ENCODE measurements at places on chromosomes 2 and 18. TPM values are rescaled to one million over a fixed set of nuclear protein-coding genes. Genes with fewer than 3 reads are reported as not detected.

DNA sequence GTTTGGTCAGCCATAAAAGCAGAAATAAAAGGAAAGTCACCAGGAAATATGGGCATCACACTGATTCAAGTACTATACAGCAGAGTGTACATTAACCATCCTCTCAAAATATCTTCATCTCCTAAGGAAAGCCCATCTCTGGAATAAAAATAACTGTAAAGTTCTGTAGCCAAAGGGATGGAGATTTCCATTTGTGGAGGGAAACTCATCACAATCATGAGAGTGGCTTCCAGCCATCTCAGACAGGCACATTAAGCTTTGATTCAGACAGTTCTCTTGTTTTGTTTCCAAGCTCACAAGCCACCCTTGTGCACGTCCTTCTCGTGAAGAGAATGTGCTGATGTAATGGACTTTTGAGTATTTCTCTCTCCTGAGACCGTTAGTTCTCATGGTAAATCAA, 695.5 kb downstream of the LRRTM4 start:
- DNase-seq: no peak

- no peak for DNase-seq
Measured at GRCh38 chr2:123359636-123360035, 665.5 kb upstream of the CNTNAP5 start.

Gene REG3A
- not detected for total RNA-seq

GRCh38 chr2:107303964-107304363, 418.0 kb upstream of the ST6GAL2 start:
- peak; percentile 35 for DNase-seq

- no peak for DNase-seq
Measured at GRCh38 chr2:69764286-69765095, 22.6 kb downstream of the ANXA4 start.

Gene TLX2
- total RNA-seq: 4.2 TPM

Gene UNC80
- total RNA-seq: not detected

- DNase-seq: no peak
Measured at GRCh38 chr2:13030606-13031005, 313.9 kb downstream of the TRIB2 start.

GRCh38 chr2:183078163-183078463, 434 bp upstream of the DUSP19 start:
- DNase-seq: no peak

DNA sequence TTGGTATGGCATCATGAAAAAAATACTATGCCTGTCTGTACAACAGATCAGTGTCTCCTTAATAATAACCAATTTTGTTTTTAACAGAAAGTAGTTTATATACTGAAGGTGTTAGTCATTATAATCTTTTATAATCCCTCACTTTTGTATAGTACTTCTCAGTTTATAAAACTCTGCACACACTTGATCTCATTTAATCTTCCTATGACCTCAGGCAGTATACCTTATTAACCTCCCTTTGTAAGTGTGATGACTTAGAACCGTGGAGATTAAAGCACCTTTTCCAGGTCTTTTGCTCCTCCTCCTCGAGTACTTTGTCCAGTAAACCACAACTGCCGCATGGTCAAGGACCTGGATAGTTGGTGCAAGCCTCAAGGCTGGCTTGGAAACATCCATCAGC, 945.5 kb downstream of the EPHA4 start:
- DNase-seq: no peak

- DNase-seq: no peak
Measured at GRCh38 chr2:107338059-107338458, 452.1 kb upstream of the ST6GAL2 start.

GRCh38 chr2:26459991-26460612, 17.8 kb downstream of the OTOF start:
- no peak for DNase-seq

Gene MIB1
- total RNA-seq: 36.0 TPM

GRCh38 chr18:10239103-10239502, 215.3 kb upstream of the APCDD1 start:
- DNase-seq: peak; percentile 4

Gene SCYGR4
- total RNA-seq: not detected

Gene SLC16A14
- not detected for total RNA-seq

DNA sequence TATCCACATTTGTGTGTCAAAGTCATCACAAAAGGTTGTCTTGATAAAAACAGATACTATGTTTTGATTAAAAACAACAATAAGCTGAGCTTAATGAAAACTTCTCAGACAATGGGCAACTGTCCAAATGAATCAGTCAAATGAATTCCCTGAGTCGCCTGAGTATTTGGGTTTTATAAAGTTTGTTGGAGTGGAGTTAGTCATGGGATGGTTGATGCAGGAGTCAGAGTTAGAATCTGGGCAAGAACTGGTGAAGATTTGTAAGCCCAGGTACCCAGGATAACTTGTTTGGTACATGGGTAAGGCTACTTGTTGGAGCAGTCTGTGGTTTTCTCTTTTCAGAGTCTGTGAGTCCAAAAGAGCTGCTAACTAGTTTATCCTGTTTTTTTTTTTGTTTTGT, 34.4 kb upstream of the RAPGEF4 start:
- DNase-seq: peak; percentile 83

DNA sequence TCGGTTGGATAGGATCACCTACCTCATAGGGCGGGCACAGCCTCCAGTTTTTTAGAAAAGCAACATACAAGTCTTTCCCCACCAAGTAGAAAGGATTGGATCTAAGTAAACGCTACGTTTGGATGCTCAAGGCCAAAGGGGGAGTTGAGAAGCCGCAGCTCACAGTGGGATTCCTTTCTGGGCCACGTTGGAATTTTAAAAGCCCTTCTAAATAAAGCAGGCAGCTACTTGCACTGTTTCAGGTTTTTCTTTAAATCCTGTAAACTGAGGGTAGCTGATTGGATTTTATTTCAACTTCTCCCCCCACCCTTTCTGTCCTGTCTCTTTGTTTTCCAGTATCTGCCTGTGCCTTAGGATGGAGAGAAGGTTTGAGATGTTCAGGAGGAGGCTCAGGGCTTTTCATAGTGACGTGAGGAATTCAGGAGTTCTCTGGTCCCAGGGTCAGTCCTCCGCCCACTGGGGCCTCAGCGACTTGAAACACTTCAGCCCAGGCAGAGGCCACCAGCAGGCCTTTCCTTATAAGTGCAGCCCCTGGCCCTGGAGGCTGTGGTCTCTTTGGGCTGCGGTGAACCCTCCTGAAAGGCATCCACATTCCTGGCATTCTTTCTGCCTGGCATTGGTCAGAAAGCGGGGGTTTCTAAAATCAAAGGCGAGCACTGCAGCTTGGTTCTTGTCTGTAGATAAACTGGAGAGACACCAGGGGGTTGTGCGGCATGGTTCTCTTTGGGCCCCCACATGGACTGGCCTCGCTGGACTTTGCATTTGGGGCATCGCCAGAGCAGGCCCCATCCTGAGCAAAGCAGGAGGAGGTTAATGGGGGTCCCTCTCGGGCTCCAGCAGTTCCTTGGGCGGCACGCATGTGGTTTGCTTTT, 44.5 kb downstream of the SH3BP4 start:
- DNase-seq: peak; percentile 98

Gene VWA3B
- not detected for total RNA-seq

- no peak for DNase-seq
Measured at GRCh38 chr18:35153609-35154272, 87.1 kb upstream of the ZNF397 start.

GRCh38 chr2:128925631-128926030, 607.0 kb upstream of the HS6ST1 start:
- DNase-seq: no peak

GRCh38 chr2:88614497-88615157, 12.6 kb downstream of the EIF2AK3 start:
- no peak for DNase-seq

- DNase-seq: peak; percentile 51
Measured at GRCh38 chr2:41907771-41908207, 140.0 kb upstream of the PKDCC start.

Gene EML6
- 2.1 TPM for total RNA-seq

DNA sequence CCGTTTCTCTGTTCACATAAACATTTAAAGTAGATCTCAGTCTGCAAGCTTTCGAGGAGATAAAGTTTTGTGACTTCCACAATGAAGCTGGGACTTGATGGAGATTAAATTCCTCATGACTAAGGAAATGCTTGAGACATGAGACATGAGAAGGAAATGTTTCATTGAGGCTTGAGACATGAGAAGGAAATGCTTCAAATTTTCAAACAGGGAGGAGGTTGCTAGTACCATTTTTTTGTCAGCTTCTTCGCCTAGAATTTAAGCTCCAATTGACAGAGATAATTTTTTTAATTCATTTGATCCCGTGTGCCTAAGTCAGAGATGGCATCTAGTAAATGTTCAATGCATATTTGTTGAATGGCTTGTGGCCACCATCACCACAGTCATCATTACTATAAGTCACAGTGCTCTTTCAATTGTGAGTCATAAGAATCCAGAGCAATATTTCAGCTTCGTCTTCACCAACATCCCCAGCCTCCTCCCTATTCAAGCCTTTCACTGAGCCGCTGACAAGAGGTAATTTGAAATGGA, 543 bp upstream of the MARCHF4 start:
- DNase-seq: peak; percentile 69

DNA sequence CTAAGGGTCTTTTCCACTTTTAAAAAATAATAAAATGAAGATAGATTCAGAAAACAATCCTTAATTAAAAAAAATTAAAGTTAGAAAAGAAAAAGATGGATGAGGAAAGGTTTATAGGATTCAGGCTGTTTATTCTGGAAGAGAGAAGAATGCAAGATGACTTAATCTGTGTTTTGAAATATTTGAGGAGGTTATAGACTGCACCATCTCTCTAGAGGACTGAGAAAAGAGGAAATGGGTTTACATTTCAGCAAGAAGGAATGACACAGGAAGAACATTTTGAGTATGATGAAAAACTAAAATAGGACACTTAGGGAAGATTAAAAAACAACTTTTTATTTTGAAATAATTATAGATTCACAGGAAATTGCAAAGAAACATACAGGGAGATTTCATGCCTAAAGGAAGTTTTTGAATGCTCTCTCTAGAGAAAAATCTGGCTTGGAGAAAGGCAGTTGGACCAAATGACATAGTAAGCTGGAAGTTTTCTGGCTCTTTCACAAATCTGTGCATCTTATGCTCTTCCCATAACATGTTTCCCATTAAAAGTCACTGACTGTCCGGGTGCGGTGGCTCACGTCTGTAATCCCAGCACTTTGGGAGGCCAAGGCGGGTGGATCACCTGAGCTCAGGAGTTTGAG, 75.0 kb downstream of the CERS6 start:
- no peak for DNase-seq

Gene ANKRD30B
- total RNA-seq: 0.59 TPM

Gene CIB4
- not detected for total RNA-seq
